Lower leg skin (tissue), 4 donors: ENCODE measurements at places on chromosomes 2 and 18.

GRCh38 chr2:1626271-1626681 lies 118.0 kb downstream of the PXDN start:
- no peak for DNase-seq

GRCh38 chr2:218229851-218230250 lies 12.9 kb downstream of the ARPC2 start:
- no peak for DNase-seq

DNA sequence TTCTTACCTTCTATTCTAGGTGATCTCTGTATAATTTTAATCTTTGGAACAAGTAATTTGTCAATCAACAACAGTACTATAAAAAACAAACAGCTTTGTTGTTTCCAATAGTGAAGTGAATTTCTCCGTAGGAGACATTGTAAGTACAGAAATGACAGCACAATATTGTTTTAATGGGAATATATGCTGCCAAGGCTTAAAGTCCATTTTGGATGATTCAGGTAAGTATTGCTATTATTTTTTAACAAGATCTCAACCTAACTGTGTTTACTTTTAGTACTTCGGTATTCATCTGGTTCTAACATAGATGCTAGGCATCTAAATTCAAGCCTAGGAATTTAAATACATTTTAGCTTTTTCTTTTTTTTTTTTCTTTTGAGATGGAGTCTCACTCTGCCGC lies 105.8 kb downstream of the MEP1B start:
- no peak for DNase-seq

GRCh38 chr2:234267534-234267933 lies 217.0 kb downstream of the SPP2 start:
- DNase-seq = no peak

- DNase-seq = no peak
These were observed 80.2 kb downstream of the RAB3GAP1 start for GRCh38 chr2:135132314-135132713.

- DNase-seq = no peak
These were observed 5.1 kb upstream of the SPATA3 start for GRCh38 chr2:230990899-230991150.

GRCh38 chr2:15919716-15920434 lies 20.5 kb upstream of the MYCN start:
- peak; percentile 49 for DNase-seq

DNA sequence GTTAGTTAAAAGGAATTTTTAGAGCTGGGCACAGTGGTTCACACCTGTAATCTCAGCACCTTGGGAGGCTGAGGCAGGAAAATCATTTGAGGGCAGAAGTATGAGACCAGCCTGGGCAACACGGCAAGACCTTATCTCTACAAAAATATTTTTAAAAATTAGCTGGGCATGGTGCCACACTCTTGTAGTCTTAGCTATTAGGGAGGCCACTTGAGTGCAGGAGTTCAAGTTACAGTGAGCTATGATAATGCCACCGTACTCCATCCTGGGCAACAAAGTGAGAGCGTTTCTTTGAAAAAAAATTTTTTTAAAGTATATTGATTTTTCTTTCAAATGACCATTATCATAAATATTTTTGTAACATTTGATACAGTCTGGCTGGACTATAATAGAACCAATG lies 93.6 kb upstream of the FAM117B start:
- no peak for DNase-seq

- no peak for DNase-seq
These were observed 418.3 kb upstream of the CYRIA start for GRCh38 chr2:17083902-17084301.

GRCh38 chr2:20164061-20164733 lies 60.7 kb downstream of the SDC1 start:
- DNase-seq = no peak

DNA sequence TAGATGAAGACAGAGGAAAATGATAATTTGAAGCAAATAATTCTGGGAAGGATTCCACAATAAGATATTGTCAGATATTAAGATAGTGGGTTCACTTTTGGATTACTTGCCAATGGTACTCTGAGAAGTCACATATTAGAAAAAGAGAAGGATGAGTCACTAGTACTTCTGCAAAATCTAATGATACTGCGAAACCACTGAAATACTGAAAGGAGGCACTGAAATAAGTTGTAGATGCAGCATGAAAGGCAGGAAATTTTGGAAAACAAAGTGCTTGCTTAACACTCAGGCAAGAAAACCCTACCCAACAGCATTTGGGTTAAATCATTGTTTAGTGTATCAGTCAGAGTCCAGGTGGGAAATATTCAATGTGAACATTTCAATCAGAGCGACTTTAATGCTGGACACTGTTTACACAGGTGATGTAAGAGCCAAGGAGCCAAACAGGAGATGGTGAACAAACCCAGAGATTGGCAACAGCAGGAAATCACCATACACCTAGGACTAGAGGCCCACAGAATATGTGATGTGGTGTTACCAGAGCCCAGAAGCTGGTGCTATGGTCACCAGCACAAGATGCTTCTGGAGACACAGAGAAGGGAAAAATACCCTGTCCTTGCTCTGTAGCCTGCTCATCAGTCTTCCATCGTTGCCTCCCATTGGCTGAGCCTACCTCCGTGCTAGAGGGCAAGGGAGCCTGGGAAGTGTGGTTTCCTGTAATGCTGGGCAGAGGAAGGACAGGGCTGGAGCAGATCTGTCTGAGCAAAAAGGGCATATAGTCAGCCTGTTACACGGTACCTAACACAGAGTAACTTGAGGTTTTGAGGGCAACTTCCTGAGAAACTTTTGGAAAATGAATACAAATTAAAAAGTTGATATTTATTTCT lies 204.7 kb upstream of the ITGA4 start:
- no peak for DNase-seq

DNA sequence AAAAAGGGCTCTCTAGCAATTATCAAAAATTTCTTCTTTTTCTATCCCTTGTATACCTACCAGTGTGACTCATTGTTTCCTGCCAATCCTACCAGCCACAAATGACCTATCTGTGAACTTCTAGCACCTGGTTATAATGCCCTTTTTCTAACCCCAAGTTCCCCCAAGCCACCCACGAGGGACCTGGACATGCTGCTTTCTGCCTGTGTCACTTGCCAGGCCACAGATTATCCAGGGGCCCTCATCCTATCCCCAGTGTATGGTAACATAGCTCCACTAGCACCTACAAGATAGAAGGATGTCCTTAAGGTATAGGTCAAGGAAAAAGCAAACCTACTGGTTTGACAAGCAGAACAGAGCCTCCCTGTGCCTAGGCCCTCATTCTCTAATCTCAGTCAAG lies 26.8 kb downstream of the AAK1 start:
- DNase-seq = no peak

- no peak for DNase-seq
These were observed 83.4 kb downstream of the XDH start for GRCh38 chr2:31331156-31331555.

DNA sequence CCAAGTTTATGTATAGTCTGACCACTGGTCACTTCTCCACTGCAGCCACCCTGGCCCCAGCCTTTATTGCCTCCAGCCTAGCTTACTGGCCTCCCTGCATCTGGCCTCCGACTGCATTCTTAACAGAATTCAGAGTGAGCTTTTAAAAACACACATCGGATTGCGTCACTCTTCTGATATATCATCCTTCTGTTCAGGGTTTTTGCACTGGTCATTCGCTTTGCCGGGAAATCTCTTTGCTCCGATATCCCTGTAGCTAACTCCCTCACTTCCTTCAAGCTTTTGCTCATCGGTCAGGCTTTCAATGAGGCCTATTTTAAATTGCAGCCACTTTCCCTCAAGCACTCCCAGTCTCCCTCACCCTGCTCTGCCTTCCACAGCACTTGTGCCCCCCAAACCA lies 101.6 kb upstream of the DLX2 start:
- no peak for DNase-seq

- DNase-seq = no peak
These were observed 52.1 kb downstream of the NFATC1 start for GRCh38 chr18:79447703-79448367.

GRCh38 chr2:237345891-237346640 lies 67.9 kb downstream of the COL6A3 start:
- no peak for DNase-seq

DNA sequence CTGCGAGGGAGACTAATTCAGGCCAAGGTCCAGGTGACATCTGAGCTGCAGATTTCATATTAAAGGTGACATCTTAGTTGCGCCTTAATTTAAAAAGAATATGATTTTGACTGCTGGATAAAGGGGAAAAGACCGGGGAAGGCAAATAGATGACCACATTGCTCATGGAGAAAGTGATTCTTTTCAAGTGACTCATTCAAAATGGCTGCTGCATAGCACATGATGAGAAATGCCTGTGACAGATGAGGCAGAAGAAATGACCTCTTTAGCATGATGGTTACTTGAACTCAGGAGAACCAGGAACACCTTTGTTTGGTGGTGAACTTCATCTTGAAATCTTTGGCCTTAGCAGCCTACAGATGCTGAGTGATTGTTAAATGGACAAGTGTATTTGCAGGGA lies 385.8 kb upstream of the TRIB2 start:
- no peak for DNase-seq

GRCh38 chr2:45265336-45265735 lies 256.1 kb upstream of the SIX2 start:
- no peak for DNase-seq

GRCh38 chr2:32926708-32927084 lies 20.1 kb upstream of the LTBP1 start:
- no peak for DNase-seq

DNA sequence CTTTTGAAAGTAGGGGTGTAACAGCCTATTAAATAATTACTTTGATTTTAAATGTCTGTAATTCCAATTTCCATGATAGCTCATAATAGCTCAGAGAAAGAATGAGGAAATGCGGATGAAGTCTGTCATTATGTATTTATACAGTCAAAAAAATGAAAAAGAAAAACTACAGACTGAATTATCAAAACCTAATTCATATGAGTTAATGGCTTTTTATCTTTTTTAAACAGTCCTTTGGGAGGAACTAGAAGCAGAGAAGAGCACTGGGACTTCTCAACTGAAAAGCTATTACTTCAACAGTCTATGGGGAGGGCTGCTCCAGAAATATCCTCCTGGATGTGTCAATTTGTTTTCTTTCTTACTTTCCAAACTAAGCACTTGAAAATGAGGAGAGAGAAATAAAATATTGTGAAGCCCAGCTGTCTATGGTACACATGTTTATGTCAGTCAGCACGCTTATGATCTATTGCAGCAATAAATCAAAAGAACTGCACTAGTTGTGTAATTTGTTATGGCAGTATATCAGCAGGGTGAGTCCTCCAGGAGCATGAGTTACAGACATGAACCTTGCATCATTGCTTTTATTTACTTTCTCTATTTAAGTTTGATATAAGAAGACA lies 1550.2 kb downstream of the LRP1B start:
- no peak for DNase-seq

DNA sequence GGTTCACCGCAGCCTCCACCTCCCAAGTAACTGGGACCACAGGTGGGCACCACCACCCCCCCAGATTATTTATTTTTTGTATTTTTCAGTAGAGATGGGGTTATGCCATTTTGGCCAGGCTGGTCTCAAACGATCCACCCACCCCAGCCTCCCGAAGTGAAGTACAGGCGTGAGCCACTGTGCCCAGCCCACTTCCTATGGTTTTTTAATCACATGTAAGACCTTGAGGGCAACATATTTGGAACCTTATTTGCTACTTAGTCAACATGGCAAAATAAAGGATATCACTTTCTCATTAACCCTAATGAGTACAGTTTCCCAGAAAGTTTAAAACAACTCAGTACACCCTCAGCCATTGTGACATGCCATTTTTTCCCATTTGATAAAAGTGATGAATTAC lies 64.7 kb downstream of the EIF5B start:
- no peak for DNase-seq

DNA sequence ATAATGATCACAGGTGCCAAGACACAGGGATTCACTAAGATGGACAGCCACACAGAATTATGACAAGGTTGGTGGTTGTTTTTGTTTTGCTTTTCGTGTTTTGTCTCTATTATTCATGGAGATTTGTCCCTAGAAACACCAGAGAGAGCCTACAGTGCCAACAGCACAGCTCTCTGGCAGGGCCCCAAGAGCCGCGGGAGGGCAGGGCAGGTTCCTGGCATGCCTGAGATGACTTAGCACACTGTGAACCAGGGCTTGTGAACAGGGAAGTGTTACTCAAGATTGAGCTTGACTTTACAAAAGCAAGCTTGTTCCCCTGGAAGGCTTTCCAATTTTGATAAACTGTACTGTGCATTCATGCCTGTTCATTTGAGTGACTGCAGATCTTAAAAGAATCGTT lies 437.4 kb upstream of the SALL3 start:
- DNase-seq = peak; percentile 88

DNA sequence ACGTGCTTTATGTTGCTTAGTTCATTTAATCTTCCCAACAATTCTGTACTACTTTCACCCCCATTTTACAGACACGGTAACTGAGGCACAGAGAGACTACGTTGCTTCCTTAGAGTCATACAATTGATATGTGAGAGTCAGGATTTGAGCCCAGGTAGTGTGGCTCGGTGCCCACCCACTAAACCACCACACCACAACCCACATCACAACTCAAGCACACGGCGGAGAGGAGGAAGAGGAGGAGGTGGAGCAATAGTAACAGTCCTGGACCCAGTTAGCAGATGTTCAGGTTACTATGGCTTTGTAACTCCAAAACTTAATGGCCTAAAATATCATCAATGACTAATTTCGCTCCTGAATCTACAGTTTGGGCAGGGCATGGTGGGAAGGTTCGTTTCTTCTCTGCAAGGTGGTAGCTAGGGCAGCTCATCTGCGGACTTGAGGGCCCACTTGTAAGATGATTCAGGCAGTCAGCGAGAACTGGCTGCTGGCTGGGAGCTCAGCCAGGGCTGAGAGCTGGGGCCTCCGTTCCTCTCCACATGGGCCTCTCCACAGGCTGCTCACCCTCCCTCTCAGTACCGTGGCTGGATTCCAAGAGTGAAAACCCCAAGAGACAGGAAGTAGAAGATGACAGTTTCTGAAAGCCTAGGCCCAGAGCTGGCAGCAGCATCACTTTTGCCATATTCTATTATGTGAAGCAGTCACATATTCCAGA lies 167.1 kb downstream of the ZFP36L2 start:
- DNase-seq = peak; percentile 75

DNA sequence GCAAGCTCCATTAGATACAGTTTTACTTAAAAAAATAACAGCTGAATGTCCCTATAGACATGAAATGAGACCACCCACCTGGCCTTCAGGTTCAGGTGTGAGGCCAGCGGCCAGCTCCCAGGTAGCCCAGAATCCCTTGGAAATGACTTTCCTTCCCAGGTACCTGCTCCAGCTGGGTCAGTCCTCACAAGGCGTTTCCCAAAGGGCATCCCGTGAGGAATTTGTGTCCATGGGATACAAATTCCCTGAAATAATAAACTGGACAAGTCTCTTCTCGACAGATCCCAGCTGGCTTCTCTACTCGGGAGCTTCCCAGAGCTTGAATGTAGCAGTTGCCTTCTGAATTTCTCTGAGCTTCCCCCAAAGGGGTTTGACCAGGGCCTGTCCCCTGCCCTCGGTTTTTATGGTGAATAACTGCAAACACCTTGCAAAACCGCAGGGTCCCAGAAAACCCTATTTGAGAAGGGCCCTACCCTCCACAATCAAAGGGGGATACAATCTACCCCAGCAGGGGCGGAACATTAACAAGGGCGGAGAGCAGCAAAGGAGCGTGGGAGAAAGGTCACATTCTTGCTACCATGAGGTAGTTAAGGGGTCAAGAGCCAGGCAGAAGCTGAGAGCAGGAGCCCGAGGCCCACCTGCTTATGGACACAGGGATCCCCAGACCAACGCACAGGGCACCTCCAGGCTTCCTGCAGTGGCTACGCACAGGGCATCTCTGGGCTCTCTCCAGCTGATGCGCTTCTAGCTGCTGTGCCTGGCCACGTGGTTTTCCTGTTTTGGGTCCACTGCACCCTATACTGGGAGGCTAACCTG lies 107.7 kb downstream of the HDAC4 start:
- DNase-seq = no peak

- no peak for DNase-seq
These were observed 40.6 kb downstream of the MOB4 start for GRCh38 chr2:197556456-197556855.
